Stimulated activated CD4-positive, alpha-beta T cell treated with anti-CD3 and anti-CD28 coated beads, Interleukin-15, amount 100 ng/mL, for 24 hours (primary cell): ENCODE measurements at places on chromosomes 13 and 19.

DNA sequence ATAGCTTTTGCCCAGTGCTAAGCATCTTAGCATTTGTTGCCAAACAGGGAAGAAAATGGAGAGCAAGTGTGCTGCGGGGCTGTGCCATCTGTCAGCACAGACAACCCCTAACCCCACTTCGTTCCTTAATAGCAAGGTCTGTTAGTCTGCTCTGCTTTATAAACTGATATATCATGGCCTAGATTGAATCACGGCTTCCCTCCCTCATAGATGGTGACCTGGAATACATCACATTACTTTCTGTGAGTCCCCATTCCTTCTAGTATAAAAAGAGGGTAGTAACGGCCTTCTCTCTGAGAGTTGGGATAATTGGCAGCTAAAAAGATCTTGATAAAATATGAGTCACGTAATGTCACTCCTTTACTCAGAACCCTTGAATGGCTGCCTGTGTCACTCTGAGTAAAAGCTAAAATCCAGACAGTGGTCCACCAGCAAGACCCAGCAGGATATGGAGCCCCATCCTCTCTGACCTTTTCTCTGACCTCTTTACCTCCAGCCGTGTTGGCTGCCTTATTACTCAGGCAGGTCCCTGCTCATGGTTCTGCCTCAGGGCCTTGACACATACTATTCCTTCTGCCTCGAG is 151.7 kb downstream of the DLEU7 start:
- DNase-seq: no peak

DNA sequence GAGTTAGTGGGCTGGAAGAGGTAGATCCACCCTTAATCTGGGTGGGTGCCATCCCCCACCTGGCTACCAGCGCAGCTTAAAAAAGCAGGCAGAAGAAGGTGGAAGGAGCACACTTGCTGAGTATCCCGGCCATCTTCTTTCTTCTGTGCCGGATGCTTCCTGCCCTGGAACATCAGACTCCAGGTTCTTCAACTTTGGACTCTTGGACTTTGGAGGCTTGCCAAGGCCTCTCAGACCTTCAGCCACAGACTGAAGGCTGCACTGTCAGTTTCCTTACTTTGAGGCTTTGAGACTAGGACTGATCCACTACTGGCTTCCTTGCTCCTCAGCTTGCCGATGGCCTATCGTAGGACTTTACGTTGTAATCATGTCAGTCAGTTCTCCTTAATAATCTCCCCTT is 127.6 kb upstream of the GPC6 start:
- DNase-seq: no peak

DNA sequence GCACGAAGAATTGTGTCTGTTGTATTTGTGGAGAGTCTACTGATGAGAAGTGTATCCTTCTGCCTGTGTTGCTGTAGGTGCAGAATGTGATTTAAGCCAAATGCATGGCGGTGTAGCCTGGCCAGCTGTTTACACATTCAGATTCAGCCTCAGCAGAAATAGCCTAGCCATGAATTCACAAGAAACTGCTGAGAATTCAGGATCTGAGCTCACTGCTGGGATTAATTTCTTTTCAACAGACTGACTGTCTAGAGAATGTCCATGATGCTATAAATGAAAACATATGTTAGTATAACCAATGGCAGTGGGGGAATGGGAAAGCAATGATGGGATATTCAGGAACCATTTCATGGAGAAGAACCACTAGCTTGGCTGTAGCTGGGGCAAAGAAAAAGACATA is 77.4 kb upstream of the RNF113B start:
- no peak for DNase-seq

DNA sequence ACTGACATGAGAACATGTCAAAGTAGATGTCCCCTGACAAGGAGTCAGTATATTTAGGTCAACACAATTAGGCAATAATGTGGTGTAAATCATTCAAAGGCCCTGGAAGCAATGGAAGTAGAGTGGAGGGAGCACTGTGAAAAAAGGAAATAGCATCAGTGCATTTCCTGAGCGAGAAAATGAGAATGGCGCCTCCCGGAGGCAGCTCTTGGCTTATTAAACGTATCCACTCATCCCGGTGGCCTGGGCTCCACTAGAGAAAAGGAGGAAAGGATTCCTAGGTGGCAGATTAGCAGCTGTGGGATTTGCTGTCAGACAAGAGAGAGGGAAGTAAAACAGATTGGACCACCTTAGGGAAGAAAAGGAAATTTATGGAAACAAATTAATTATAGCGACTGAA is 173.7 kb upstream of the TMTC4 start:
- no peak for DNase-seq

GRCh38 chr19:19304186-19304965 is 15.9 kb downstream of the SUGP1 start:
- no peak for DNase-seq

DNA sequence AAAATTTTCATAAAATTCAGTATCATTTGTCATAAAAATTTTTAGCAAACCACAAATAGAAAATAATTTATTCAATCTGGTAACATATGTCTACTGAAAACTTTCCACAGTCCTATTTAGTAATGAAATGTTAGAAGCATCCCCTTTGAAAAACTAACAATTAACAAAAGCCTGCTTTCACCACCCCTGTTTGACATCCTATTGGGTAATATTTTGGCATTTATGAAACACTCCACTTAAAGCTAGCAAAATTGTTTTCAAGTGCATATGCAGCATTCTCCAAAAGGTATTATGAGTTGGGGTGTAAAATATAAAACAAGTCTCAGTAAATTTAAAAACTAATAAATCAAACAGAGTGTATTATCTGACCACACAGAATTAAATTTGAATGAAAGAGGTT is 189.4 kb downstream of the NBEA start:
- no peak for DNase-seq

DNA sequence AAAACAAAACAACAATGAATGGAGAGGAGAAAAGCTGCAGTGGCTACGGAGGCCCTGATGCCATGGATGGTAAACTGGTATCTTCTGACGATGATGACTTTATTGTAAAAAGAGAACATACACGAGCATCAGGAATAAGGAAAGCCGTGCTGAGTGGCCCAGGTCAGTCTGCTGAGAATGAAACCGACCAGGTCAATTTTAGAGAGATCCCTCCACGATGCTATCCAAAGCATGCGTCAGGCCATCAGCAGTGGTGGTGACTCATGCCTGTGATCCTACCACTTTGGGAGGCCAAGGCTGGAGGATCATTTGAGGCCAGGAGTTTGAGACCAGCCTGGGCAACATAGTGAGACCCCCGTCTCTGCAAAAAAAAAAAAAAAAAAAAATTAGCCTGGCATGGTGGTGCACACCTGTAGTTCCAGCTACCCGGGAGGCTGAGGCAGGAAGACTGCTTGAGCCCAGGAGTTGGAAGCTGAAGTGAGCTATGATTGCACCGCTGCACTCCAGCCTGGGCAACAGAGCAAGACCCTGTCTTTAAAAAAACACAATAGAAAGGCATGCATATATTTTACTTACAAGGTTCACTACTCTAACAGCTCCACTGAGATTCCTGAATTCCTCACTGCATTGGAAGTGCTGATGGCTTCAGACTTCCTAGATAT is 62.3 kb downstream of the GADD45B start:
- DNase-seq: no peak

GRCh38 chr19:13842291-13843103 is 34.4 kb upstream of the NANOS3 start:
- DNase-seq: peak; percentile 81

GRCh38 chr19:19461671-19462622 is 53.4 kb downstream of the TSSK6 start:
- DNase-seq: no peak

GRCh38 chr13:44158881-44159632 is 214.6 kb upstream of the SERP2 start:
- DNase-seq: no peak

DNA sequence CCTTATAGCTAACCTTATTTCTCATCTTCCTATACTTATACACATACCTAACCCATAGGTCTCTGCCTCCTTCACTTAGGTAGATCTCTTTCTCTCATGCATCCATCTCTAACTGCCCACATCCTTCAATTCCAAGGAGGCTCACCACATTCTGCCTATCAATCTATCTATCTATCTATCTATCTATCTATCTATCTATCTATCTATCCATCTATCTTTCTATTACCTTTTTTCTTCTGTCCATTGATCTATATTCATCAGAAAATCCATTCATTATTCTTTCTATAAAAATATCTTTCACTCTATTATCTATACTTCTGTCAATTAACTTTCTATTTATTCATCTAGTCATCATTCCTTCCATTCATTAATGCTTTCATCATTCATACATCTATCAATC is 11.1 kb upstream of the CYP2A7 start:
- no peak for DNase-seq

DNA sequence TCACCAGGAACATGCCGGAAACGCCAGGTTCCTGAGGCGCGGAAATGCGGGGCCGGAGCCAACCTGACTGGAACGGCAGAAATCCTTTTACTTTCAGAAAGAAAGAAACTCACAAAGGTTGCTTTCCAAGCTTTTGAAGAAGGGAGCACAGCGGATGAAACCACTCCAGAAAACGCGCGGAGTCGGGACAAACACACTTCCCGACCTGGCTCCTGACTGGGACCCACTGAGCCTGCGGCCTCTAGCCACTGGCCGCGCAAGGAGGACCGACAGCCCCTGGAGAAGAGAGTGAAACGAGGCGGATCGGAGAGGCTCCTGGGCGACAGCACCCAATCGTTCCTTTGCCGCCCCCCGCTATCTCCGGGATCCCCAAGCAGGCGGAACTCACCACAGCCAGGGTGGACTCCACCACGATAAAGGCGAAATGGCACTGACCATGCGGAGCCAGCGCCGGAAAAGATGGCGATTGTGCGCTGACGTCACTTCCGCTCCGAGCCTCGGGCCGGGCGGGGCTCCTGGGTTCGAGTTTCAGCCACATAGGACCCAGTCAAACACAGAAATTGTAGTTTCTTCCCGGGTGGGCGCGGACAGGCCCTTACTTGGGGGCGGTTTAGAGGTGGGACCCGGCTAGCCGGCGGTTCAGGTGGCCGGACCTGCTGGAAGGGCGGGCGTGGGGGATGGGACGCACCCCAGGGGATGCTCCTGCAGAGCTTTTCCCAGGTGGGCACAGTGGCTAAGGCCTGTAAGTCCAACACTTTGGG is at the start of gene ZNF121:
ZNF121 (minus strand) TSS at position 432 of the 761 bp plus-strand sequence. CDS start 16,407 bp downstream, outside the sequence.
- DNase-seq: peak; percentile 89
